ENCODE measurements at places on chromosomes 7 and 10.

DNA sequence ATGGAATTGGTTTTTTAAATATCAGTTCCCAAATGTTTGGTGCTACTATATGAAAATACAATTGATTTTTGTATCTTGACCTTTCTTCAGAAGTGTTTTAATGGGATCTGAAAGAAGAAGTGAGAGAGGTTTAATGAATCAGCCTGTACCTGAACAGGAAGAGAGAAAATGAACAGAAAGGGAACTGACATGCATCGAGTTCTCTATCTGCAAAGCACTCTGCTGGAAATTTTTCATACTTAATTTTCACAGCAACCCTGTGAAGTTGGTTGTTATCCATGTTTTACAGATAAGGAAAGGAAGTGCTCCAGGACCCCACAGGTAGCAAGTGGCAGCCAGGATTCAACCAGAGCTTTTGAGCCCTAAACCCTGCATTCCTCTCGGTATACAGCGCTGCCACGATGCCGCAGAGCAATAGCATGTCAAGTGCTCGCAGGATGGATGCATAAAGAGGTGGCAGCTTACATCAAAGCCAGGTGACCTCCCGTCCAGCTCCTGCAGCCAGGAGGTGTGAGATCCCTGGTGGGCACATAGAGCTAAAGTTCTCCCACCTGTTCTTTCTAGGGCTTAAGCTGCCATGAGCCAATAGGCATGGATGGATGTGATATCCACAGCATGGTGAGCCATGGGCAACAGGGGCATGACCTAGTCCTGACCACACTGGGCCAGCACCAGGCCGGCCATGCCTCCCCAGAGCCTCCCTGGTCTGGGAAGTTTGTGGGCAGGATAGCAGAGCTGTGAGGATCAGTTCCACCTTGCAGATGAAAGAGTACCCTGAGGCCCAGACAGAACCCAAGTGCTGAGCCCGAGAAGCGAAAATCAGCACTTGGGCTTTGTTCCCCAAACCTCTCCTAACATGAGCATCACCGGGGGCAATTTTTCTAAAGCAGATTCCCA is 57.2 kb downstream of the CALML3 start:
- DNase-seq, result no peak

DNA sequence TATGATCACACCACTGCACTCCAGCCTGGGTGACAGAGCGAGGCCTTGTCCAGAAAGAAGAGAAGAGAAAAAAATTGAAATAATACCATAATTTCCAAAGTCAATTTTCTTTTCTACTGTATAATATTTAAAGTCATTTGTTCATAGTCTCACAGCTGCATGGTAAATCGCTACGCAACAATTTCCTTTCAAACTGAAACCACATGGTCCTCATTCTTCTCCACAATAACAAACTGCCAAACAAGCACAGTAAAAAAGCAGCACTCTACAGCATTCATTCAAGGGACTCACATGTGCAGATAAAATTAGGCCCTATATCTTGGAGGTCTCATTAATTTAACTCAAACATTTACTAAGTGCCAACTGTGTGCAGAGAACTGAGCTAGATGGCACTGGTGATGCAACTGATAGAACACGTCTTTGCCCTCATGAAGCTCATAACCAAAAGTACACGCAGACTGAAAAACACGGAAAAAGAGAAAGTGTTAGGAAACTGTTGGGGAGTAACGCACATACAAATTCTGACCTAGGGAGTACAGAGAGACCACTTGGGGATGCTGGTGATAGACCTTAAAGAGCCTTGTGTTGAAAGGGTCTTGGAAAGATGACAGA is 68.4 kb upstream of the SRRM3 start:
- DNase-seq, result no peak

DNA sequence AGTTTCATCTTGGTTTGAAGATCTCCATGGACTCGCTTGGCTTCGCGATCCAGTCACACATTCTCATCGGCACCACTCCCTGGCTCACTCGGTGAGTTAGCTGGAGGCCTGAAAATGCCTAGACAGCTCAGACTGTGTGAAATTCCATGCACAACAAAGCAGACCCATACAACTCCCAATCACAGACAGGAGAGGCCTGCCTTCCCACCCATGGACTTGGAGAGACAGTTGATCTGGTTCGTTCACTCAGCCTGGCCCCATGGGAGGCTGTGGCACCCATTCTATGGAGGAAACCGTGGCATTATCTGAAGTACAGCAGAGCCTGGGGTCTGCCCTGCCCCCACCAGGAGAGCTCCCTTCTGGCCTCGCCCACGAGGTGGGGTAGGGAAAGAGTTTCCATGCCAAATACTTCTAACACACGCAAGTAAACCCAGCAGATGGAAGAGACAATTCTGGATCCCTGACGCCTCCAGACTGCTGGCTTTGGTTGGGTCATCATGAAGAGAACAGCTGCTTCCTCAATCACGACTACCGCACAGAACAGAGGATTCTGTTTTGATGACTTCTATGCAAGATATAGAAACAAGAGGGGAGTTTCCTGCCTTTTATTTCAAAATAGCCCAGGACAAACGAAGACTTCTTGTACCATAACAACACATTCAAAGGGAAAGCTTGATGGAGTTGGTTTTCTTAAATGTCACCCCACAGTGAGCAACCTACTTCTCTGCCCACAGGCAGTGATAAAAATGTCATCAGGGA is 15.9 kb downstream of the FAM53B start:
- DNase-seq, result no peak

DNA sequence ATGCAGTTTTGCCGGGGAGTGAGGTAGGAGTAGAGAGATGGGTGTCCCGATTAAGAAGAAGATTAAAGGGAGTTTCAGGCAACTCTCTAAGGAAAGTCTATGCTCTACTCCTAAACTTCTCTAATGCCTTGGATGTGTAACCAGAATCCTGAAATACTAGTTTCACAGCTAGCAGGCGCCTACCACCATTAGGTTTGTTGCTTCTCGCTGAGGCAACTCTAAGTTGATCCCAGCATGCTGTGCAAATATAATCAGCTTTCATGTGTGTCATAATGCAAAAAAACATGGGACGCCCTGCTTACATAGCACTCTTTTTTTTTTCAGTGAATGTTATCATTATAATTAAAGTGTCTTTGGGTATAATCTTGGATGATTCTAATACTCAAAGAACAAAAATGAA is 50.4 kb upstream of the FAM3C start:
- DNase-seq, result no peak

DNA sequence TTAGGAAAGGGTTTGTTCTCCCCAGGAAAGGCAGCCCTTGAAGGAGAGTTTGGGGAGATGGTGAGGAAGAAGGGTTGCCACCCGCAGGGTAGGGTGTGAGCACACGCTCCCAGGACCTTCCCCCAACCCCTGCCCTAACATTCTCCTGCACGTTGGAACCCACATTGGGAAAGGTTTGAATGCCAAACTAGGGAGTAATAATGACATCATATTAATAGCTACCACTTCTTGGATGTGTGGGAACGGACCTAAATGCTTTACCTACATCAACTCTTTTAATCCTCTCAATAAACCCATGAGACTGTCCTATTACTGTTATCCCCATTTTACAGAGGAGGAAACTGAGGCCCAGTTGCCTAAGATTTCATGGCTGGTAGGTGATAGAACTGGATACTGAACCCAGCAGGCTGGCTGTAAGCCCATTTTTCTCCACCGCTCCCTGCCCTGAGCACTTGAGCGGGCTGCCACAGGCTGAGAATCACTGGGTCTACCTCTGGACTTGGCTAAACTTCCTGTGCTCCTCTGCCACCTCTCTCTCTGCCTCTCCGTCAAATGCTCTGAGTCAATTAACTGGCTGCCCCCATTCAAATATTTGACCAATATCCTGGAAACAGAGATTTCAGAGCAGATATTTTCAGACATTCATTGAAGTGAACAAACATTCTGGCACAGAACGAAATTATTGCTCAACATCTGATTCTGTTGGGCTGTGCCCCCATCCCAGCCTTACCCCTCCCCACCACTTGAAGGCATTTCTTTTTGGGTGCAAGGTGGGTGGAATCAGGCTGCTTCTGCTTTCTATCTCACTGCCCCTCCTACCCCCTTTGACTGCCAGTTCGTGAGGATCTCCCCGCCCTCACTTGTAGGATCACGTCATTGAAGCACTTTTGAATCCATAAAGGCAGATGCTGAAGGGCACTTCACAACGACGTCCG is 129.7 kb downstream of the C10orf105 start:
- no peak for DNase-seq
